ENCODE measurements at places on chromosomes 6 and 20.

GRCh38 chr6:32885698-32886286, 31.8 kb downstream of the PSMB9 start:
- DNase-seq, result peak; percentile 66

DNA sequence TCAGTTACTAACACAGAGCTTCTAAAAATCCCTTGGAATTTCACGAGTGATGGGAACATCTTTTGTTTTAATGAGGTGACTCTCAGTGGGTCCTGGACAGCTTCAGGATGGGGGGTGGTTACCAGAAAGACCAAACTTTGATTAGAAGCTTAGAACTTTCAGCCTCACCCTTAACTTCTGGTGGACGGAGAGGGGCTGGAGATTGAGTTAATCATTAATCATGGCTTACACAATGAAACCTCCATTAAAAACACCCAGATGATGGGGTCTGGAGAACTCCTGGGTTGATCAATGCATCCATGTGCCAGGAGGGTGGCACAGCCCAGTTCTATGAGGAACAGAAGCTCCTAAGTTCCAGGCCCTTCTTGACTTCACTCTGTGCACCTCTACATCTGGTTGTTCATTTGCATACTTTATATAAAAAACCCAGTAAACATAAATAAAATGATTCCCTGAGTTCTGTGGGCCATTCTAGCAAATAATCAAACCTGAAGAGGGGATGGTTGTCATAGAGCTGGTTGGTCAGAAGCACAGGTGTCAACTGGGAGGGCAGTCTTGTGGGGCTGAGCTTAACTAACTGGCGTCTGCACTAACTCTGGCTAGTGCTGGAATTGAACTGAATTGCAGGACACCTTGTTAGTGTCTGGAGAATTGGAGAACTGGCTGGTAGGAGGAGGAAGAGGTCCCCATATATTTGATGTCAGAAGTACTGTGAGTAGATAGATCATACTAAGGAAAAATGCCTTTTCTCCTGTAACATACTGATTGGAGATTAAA, 10.3 kb downstream of the RMND1 start:
- DNase-seq, result no peak

GRCh38 chr6:14174996-14175395, 57.4 kb downstream of the CD83 start:
- no peak for DNase-seq

- no peak for DNase-seq
These were observed 35.3 kb upstream of the BCAS1 start for GRCh38 chr20:54105653-54106052.

GRCh38 chr6:118750143-118750542, 98.8 kb upstream of the CEP85L start:
- peak; percentile 25 for DNase-seq

DNA sequence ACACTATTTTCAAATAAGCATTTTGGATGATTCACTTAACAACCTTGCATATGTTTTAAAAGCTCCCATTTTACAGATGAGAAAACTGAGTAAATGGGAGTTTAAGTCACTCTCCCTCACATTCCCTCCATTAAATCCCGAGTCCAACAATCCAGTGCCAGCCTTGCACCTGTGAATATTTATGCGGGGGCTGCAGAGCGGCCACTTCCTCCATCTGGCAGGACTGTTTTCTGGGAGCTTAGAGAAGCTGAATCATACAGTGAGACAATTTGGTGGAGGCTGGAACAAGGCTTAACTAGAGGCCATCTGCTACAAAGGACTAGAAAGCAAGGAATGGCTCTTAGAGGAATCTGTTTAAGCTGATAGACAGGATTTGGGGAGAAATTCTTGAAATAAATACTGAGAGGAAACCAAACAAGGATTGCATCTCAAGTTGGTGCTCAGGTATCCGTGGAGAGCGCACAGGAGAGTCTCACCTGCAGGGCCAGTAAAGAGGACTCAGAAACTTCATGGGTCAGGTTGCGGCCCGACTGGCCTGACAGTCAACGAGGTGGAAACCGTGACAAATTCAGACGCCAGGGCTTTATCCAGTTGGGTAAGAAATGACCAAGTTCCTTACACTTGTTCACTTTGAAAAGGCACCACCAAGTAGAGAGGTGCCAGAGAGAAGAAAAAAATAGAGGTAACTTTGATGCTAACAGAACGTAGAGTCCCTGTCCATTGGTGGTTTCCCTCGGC, 478.5 kb downstream of the QKI start:
- no peak for DNase-seq

DNA sequence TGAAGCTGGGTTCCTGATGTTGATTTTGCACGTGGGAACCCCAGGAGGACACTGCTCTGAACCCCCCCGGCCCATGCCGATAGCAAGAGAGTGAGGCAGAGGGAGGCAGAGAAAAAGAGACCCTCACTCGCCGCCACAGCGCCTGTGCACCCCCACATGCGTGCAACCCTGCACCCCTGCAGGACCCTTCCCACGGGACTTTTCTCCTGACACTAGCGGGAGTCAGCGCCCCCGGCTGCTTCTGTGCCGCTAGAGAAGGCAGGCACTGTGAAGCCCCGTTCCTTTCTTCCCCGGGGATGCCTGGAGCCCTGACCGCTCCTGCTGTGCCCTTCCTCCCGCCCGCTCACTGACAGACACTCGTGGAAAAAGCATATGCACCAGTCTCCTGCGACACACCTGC, 67.4 kb downstream of the GMPR start:
- no peak for DNase-seq

GRCh38 chr6:157673596-157673995, 149.4 kb upstream of the SNX9 start:
- DNase-seq, result no peak

- no peak for DNase-seq
These were observed 1.5 kb downstream of the ZCCHC3 start for GRCh38 chr20:298776-299391.

GRCh38 chr6:98924647-98925046, 23.1 kb downstream of the FBXL4 start:
- DNase-seq, result no peak

DNA sequence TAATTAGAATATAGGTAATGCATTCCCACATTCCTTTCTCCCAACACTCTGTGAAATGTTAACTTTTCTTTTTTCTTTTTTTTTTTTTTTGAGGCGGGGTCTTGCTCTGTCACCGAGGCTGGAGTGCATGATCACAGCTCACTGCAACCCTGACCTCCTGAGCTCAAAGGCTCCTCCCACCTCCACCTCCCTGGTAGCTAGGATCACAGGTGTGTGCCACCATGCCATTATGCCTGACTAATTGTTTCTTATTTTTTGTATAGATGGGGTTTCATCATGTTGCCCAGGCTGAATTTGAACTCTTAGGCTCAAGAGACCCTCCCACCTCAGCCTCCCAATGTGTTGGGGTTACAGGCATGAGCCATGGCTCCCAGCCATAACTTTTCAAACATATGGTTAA, 135.7 kb upstream of the SHLD1 start:
- no peak for DNase-seq

Data from GM13977 (cell line).